ENCODE measurements at places on chromosomes 2 and 18.

DNA sequence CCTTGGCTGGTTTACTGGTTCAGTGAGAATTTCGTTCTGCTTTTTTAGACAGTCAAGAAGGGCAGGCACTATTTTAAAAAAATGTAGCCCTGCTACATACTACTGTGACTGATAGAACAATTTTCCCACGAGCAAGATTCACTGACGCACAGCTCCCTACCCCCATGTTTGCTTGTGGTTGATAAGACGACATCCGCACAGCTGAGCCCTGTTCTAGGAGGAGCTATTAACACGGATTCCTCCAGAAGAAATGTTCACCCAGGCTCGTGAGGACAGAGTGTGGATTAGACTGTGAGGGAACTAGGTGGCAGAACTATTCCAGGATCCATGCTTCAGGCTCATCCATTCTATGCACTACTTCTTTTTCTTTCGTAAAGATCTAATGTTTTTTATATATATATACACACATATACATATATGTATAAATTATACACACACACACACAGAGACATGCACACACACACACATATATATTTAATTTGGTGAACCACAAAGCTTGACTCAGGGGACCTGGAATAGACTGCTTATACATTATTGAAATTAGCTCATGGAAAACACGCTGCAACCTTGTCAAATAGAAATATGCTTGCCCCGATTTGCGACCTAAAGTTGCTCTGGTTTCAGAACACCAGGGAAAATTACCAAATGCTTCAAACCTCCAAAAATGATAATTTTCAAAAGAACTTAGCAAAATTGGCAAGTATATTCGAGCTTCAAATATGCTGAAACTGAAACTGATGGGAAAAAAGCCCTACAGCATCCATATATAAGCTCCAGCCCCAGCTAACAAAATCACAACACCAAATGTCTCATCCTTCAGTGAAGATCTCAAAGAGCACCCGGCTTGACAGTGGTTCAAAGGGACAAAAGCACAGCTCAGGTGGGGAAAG is 370.4 kb downstream of the SOCS6 start:
- DNase-seq: peak; percentile 39

DNA sequence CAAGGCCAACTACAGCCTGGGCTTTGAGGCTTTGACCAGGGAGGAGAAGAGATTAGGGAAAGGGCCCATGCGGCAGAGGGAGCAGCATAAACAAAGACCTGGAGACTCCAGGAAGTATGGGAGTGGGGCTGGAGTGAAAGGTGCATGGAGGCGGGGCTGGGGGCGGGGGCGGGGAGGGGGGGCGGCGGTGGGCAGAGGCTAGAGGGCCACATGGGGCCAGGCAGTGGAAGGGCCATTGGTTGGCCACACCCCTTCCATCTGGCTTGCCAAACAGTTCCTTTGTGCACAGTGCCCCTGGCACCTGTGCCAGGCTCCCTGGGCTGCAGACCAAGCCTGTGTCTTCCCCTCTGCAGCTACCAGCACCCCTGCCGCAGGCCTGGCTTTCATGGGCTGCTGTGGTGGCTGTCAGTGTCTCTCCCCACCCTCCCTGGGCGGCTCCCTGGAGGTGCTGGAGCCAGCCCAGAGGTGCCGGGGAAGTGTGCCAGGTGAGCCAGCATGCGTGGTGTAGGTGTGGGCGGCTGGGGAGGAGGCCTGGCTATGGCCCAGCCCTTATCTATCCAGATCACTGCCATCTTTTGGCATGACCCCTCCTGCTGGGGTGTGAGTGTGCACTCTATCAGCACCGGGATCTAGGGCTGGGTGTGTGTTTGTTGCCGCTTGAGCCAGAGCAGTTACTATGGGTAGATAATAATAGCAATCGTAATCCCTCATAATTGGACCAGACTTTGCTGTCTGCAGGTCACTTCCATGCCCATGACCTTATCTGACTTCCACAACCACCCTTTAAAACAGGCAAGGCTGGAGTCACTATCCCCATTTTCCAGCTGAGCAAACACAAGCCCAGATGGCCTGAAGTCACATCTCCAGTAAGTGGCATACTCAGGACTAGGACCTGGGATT is 30.5 kb downstream of the DNMT3A start:
- DNase-seq: no peak

DNA sequence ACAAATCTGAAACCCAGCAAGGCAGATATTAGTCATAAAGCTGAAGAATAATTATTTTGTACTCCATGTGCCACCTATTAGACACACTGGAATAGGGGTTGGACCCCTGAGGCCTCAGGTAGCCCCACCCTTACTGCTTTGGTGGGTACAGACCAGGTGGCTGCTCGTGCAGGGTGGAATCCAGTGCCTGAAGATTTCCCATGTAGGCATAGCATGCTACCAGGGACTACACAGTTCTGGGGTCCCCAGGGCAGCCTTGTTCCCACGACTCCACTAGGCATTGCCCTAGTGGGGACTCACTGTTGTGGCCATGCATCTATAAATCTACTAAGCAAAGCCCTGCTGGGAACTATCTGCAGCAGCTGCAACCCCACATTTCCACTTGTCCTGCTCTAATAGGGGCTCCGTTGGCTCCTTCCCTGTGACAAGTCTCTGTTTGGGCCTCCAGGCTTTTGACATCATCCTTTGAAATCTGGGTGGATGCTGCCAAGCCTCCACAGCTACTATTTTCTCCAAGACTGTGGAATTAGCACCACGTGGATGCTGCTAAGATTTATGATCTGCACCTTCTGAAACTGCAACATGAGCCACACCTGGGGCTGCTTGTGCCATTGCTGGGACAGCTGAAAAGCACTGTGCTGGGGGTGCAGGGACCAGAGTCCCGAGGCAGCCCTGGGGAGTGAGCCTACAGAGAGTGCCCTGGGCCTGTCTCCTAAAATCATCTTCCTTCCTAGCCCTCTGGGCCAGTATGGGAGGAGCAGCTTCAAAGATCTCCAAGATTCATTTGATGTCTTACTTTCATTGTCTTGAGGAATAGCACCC is 303.8 kb downstream of the FSIP2 start:
- no peak for DNase-seq

DNA sequence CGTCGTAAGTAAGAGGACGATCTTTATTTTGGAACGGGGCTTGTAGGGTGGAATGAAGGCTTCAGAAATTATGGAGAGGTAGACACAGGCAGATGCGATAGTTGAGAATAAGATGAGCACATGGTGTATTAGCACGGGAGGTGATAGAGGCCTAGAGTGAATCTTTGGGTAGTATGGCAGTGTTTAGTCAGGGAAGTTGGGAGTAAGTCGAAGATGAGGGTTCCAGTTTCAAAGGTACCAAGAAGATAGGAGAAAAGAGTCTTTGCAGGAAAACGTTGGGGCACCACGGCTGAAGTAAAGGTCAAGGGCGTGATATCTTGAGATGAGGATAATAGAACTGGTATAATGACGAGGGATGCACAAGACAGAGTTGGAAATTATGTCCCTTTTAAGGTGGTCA is 654 bp downstream of the PIK3C3 start:
- no peak for DNase-seq
